ENCODE measurements at places on chromosomes 6 and 20.
A peak's percentile ranks its signal among the peaks of the same experiment; 100 is the strongest.

DNA sequence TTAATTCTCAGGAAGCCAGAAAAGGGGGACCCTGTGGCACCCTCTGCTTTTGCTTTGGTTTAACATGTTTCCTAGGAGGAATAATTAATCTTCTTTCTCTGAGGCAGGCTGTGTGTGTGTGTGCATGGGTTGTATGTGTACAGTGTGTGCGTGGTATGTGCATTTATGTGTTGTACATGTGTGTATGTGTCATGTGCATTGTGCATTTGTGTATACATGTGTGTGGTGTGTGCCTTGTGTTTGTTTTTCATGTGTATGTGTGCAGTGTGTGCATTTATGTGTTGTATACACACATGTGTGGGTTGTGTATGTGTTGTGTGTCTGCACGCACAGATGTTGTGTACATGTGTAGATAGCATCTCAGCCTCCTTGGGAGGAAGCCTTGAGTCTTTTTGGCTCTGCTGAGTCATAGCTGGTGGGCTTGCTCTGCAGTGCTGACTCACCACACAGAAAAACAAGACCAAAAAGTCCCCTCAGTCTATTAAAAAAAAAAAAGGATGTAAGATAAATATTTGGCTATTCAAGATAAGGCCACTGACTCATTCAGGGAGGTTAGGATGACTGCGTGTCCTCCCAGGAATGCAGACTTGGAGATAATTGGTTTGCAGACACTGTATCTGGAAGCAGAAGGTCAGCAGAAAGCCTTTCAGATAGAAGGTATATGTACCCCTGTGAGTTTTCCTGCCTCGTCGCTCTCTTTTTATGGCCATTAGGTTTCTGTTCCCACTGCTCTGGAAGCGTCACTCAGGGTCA, 58.6 kb downstream of the SYNJ2 start:
- no peak for DNase-seq

DNA sequence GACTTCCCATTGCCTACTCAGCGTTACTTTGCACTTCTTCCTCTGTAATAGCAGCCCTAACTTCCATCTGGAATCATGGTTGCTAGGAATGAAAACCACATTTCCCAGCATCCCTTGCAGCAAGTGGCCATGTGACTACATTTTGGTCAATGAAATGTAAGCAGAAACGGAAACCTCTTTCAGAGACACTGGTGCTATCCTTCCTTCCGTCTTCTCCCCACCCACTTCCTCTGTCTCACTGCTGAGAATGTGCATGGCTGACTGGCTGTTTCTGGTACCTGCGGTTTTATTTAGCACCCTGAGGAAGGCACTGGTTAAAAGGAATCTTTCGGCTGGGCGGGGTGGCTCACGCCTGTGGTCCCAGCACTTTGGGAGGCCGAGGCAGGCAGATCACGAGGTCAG, 107.4 kb downstream of the SCML4 start:
- peak; percentile 64 for DNase-seq

GRCh38 chr6:107977283-107977682, 19.3 kb upstream of the SEC63 start:
- DNase-seq, result no peak

- peak; percentile 57 for DNase-seq
Observed at GRCh38 chr20:51306521-51307358, 235.8 kb downstream of the NFATC2 start.

GRCh38 chr6:64990652-64991304, 716.2 kb downstream of the EYS start:
- DNase-seq, result no peak

GRCh38 chr6:41009669-41010068, 29.4 kb downstream of the UNC5CL start:
- DNase-seq, result no peak

DNA sequence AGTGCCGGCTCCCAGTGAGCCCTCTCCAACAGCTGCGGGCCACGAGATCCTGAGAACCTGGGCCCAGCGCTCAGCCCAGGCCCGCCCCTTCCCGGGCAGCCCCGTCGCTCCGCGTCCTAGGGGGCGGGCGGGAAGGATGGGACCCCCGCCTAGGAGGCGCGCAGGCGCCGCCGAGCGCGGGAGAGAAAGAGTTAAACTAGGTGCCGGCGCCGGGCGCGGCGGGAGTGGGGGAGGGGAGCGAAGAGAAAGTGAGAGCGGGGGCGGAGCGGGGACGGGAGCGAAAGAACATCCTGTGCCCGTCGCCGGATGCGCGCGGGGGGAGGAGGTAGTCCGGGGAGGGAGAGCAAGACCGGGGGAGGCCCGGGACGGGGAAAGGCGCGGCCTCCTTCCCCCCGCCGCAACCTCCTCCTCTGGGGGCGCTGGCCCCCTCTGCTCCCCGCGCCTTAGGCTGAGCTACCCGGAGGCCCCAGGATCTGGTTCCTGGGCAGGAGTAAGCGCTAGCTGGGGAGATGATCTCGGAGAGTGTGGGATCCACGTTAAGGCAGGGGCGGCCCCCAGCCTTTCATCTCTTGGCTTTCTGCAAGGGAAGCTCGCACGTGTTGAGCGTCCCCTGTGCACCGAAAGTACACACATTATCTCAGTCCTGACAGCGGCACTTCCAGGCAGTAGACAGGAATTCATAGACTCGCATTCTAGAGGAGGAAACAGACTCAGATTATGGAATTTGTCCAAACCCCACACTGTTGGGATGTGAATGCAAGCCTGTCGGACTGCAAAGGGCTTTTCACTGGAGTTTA, 4.9 kb upstream of the ARMC12 start:
- peak; percentile 94 for DNase-seq

DNA sequence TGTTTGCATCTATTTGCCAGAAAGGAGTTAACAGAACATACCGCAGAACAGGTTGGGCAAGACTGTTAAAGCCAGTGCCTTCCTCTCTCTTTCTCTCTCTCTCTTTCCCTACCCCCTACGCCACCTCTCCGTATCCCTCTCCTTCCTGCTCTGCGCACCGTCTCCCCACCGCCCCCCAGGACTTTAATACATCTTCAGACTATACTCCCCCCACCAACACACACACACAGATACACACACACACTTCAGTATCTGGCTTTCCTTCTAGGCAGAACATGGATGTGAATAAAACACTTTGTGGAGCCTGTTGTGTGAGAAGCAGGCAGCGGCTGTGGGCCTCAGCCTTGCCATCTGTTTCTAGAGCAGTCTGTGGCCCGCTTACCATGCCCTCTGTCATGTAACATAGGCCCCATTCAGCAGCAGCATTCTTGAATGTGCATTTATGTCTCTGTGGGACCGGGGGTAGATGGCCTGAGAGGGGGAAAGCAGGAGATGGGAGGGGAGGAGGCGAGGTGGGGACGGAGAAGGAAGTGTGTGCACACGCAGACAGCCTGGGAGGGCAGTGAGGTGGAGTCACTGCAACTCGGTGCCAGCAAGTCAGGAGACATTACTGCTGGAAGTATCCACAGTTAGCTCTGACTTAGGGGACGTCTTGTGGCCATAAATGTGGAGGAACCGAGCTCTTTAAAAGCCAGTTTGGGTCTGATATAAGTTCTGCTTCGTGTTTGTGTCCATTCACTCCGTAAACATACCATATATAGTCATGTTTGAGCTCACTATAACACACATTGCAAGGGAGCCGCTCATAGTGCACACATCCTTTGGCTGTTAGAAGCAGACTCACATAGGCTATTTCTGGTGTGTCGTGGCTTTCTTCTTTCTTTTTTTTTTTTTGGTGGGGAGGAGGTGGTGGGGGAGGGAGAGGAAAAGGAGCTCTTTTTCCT, 38.4 kb downstream of the RREB1 start:
- peak; percentile 59 for DNase-seq

- no peak for DNase-seq
Observed at GRCh38 chr6:106318061-106318460, 7.5 kb downstream of the ATG5 start.

DNA sequence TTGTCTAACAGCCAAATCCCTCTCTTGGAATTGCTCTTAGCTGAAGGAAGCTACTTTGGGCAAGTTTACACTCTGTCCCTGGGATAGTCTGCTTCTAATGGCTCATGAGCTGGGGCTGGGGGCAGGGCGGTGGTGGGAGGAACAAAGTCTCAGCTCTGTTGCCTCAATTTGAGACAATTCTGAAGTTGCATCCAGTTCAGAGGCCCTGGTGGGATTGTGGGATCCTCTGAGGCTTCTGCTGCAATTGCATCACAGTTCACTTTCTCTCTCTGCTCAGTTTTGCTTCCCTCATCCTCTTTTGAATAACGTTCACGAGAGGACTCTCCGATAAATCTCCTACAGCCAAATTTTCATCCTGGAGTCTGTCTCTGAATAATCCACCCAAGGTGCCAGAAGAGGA, 440.6 kb upstream of the SLC35B3 start:
- DNase-seq, result no peak

GRCh38 chr20:33438481-33438880, 5.1 kb downstream of the SNTA1 start:
- no peak for DNase-seq

DNA sequence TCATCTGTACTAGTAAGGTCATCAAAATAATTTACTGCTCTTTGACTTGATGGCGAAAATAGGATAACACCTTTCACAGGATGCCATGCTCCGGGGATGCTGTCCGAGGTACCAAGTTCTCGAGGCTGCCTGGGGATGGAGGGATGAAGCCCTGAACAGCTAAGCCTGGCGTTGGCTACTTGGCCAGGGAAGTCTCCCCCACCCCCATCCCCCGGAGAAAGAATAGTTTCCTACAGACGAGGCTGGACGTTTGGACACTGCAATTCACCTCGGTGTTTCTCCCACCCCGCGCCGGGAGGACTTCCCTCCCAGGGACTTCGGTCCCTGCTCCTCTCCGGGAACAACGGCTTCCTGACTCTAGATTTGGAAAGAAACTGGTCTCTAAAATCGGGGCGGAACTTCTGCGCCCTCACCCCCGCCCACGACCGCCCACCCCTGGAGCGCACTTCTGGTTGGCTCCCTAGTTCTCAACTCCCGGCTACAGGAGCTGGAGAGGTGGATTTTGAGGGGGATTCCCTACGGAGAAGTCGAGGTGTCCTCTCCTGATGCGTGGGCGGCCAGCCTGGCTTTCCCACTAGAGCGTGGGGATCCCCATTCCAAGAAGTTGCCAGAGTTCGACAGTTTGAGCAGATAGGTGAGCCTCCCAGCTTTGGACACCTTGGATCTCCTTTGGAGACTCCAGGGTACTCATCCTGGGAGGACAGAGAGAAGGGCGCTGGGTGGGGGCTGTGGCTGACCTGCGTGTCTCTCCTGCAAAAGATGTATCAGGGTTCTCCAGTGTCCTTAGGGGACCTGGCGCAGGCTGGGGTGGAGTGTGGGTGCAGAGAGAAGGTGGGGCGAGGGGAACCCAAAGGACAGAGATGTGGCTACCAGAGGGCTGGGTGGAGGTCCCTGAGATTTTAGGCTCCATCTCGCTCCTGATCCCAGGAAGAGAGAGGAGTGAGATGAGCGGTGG, 1.1 kb downstream of the PCSK2 start:
- DNase-seq, result no peak

DNA sequence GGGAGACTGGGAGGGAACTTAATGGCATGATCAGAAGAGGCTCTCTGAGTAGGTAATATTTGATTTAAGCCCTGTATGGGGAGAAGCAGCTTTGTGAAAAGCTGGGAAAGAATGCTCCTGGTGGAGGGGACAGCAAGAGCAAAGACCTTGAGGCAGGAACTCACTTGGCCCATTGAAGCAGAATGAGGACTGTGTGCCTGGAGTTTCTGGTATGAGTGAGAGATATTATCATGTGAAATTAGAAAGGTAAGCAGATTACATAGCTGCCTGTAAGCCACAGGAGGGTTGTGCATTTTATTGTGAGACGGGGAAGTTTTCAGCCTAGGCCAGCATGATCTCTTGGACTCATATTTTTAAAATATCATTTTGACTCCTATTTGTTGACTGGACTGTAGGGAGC, 502.1 kb downstream of the DHX35 start:
- no peak for DNase-seq

DNA sequence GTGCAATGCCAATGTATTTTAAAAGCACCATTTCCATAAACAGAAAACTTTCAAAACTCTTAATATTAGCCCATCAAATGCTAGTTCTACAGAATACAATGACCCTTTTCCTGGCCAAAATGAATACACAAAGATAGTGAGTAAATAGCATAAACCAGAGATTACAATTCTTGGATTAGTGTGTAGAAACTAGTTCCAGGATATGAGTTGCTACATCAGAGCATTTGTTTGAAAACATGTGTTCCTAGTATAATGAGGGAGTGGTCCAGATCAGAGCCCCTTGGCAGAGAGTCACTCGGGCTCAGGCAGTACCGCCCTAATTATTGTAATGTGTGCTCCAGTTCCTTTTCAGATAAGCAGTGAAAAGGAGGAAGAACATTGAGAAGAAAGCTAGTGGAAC, 63.7 kb upstream of the COL21A1 start:
- no peak for DNase-seq

- DNase-seq, result no peak
Observed at GRCh38 chr6:43680308-43681200, 7.0 kb downstream of the MRPS18A start.

Measured in GM06990 (cell line).